NCI-H1930 (cell line): ENCODE measurements at places on chromosomes 11 and 22.

GRCh38 chr11:60988658-60989057 lies 17.2 kb downstream of the CD6 start:
- no peak for DNase-seq

DNA sequence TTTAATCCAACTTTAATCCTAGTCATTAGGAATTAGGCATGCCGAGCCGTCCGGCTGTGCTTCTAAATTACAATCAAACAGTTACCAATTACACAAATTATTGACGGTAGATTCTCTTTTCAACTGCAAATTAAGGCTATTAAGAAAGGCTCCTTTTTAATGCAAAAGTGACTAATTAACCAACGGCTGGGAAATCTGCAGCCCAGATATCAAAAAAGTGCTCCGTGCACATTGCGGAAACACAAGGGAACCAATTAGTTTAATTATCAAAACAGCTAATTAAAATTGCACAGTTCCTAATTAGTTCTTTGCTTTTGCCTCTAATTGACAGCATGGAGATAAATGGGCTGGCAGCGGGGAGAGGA lies 19.4 kb upstream of the LMO1 start:
- DNase-seq: no peak

GRCh38 chr11:93843906-93844305 lies 6.5 kb downstream of the VSTM5 start:
- DNase-seq: no peak

DNA sequence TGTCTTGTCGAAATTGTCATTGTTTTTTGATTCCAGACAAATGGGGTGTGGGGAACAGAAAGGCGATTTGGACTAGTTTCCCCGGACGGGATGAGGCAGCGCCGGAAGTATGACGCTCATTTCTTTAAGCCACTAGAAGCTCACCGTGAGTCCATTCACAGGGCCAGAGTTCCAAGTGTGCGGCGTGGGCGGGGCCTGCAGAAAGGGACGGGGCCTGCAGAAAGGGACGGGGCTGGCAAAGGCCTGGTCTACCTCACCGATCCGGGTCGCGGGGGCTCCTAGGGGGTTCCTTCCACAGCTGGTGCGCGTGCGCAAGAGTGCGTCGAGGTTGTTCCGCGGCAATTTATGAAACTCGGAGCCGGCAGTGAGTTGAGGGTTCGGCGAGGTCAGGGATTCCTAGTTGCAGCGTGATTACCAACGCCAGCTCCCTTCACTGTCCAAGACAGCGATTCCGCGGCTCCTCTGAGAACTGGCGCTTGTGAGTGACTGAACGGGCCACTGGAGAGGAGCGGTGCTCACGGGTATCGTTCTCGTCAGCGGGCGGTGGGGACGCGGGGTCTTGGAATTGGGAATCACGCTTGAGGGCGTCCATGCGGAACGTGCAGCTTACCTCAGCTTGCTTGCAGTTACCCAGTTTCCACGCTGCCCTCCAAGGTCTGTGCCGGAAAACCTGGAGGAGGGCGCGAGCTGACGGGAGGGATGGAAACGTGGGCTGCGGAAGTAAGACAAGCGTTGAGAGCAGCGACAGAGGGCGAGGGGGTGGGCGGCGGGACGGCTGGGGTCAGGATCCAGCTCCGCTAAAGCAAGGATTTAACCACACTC lies at the start of gene ZNF215:
Gene ZNF215 (plus strand): TSS at position 219 of the 822 bp plus-strand sequence. CDS start 5,847 bp downstream, outside the sequence.
- peak; percentile 86 for DNase-seq

- DNase-seq: no peak
Observed at GRCh38 chr11:8702598-8702915, 20.0 kb downstream of the RPL27A start.

DNA sequence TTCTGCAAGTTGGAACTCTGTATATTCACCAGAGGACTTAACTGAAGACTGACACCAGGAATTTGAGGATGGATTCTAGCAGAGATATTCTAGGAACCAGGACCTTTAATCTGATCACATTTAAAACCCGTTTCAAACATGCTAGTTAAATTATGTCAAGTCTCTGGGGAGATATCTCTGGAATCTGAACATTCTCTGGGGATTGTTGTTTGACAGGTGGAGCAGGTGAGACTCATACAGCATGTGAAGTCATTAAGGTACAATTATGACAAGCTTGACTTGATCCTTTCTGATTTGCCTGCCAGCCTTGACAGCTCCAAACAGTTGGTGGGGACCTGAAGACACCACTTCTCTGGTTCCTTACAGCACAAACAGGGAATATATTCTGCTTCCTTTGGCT lies 100.3 kb downstream of the FAT3 start:
- no peak for DNase-seq

GRCh38 chr11:83326326-83326725 lies 40.2 kb upstream of the CCDC90B start:
- DNase-seq: no peak

DNA sequence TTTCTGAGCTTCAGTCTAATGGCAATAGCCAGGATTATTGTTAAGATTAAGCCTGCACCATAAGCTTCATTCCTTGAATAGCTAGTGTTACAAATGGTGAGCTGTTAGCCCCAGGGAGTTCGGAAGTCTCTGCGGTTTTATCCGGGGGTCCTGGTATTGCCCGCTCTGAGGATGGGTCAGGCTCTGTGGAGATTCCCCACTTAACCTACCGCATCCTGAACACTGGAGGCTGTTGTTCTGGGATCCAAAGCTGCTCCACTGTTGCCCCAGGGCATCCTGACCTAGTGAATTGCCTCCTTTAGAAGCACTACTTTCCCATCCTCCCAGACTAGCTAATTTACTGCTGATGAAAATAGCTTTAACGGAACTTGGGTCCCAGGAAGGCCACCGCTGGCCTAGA lies 14.5 kb upstream of the PEX26 start:
- no peak for DNase-seq

- no peak for DNase-seq
Observed at GRCh38 chr11:10646681-10647355, 46.7 kb downstream of the IRAG1 start.

- DNase-seq: no peak
Observed at GRCh38 chr11:36296884-36297543, 926 bp downstream of the PRR5L start.

DNA sequence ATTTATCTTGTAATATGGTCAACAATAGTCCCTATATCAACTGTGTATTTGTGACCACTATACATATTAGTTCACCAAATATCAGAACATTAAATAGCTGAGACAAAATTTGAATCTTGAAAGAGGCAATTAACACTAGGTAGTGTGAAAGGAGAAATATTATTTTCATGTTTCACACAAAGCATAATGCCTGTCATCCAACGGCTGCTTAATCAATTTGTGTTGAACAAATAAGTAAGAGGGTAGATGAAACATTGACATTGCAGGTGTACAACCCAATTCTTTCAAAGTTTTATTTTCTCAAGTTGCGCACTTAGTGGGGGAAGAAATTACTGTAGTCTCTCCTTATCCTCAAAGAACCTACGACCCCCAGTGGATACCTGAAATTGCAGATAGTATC lies 3.4 kb upstream of the OR8I2 start:
- DNase-seq: no peak

GRCh38 chr11:42407341-42407740 lies 904.5 kb upstream of the API5 start:
- DNase-seq: peak; percentile 14

DNA sequence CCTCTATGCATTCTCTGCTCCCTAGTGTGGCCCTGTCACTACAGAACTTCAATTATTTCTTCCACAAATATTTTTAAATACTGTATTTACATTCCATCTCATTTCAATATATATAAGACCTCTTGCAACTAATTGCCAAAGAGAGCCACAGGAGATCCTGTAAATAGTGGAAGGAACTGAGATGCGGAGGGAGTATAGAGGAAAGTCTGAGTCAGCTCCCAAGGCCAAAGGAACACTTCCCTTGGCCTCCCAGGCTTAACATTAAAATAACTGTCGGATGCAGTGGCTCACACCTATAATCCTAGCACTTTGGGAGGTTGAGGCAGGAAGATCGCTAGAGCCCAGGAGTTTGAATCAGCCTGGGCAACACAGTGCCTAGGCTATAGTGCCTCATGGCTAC lies 31.2 kb downstream of the RBFOX2 start:
- DNase-seq: no peak

DNA sequence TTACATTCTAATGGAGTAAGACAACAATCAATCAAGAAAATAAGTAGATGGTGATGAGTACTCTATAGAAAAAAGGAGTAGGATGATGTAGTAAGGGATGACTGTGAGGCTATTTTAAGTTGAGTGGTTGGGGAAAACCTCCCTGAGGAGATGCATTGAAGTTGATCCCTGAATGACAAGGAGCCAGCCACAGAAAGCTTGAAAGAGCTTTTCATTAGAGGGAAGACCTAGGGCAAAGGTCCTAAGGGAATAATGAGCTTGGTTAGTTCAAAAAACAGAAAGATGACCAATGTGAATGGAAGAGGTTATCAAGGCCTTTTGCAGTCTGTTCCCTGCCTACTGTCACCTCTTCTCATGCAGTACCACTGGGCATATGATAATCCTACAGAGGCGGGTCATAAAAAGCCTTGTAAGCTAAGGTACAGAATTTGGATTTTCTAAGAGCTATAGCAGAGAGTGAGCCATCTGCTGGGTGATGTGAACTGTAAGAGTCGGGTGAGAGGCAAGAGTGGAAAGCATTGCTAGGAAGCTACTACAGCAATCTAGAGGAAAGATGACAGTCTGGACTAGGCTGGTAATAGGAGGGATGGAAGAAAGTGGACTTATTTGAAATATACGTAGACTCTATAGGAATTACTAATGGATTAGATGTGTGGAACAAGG lies 3.1 kb downstream of the PPP2R1B start:
- no peak for DNase-seq

DNA sequence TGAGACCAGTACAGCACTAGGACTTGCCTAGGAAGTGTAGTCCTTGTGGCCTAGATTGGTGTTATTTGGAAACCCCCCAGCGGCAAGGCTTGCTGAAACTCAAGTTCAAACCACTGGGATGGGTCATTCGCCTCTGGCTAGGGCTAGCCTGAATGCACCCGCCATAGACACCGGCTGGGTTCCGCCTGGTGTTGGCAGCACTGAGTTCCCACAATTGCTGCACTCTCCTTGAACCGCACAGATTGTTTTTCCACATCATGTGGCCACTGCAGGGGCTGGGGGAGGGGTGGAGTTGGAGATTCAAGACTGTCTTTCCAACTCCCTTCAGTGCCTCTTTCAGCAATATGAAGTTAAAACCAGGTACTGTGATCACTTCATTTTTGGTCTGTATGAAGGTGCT lies 43.1 kb downstream of the CCDC73 start:
- DNase-seq: no peak

GRCh38 chr11:15848631-15849168 lies 507.6 kb downstream of the SOX6 start:
- DNase-seq: no peak

GRCh38 chr11:19905280-19905853 lies 192.7 kb downstream of the NAV2 start:
- no peak for DNase-seq

- no peak for DNase-seq
Observed at GRCh38 chr11:133955081-133955891, 1.5 kb downstream of the IGSF9B start.

GRCh38 chr22:35537232-35537631 lies 3.4 kb upstream of the RASD2 start:
- no peak for DNase-seq

GRCh38 chr11:19766810-19767209 lies 54.2 kb downstream of the NAV2 start:
- no peak for DNase-seq

- DNase-seq: no peak
Observed at GRCh38 chr22:47610764-47611163, 848.3 kb downstream of the TBC1D22A start.
